ENCODE measurements at places on chromosomes 1 and 21.
A peak's percentile ranks its signal among the peaks of the same experiment; 100 is the strongest.

- no peak for DNase-seq
Measured at GRCh38 chr1:12293416-12293815, 63.6 kb downstream of the VPS13D start.

DNA sequence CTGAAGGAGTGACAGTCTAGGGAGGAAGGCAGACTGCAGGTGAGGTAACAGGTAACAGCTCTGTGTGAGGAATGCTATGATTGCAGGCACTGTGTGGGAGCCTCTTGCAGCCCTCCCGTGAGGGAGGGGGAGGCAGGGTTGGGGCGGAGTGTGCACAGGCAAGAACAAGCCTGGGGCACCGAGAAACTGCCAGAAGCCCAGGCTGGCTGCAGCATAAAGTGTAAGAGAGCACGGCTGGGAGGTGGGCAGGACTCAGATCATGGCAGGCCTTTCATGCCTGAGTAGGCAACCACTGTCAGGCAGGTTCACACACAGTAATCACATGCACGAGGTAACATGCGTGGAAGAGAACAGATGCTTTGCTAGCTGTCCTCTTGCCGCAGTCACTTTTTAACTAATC is 11.3 kb upstream of the RHEX start:
- DNase-seq: peak; percentile 63

GRCh38 chr1:226073184-226073950 is 10.9 kb downstream of the H3-3A start:
- no peak for DNase-seq

DNA sequence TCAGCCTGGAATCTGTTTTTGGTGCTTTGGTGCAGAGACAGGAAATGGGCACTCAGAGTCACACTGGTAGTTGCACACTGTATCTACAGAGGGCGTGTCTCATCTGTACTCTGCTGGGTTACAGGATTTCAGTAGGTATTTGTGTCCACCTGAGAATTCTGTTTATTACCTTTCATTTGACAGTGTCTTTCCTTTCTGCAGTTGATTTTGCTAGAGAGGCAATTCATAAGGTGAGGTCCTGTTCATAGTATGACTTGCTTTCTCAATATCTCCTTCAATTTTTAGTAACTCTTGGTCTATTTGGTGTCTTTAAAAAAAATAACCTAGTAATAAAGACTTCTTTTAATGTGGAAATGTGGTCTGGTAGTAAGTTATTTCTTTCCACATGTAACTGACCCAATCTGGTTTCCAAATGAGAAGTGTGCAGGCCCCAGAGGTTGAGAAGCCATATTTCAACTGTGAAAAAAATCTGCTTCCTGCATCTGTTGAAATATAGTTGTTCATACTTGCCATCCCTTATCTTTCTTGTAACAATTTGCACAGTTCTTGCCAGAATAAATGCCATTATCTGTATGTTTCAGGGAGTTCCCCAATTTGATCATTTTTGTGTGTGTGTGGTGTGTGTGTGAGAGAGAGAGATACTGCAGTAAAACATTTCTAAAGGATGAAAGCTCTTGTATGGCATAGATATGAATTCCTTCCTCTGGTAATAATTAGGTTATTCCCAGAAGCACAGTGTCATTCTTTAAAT is 78.4 kb upstream of the DNAJC6 start:
- no peak for DNase-seq

- no peak for DNase-seq
Measured at GRCh38 chr1:30906631-30907441, 1.7 kb downstream of the SDC3 start.

DNA sequence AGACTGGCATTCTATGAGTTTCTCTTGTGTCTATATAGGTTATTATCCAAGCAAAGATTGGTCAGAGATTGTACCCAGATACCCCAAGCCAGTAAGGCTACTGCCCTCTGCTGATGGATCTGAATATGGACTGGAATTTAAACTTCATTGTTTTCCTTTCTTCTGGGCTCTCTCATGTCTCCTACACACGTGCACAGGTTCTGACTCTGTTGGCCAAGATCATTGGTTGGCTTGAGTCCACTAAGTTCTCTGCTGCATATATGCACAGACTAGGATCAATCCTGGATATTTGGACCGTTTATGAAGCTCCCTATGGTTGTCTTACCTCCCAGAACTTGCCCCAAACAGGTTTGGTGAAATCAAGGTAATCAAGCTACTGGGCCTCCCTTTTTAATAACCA is 69.7 kb downstream of the CC2D1B start:
- no peak for DNase-seq

DNA sequence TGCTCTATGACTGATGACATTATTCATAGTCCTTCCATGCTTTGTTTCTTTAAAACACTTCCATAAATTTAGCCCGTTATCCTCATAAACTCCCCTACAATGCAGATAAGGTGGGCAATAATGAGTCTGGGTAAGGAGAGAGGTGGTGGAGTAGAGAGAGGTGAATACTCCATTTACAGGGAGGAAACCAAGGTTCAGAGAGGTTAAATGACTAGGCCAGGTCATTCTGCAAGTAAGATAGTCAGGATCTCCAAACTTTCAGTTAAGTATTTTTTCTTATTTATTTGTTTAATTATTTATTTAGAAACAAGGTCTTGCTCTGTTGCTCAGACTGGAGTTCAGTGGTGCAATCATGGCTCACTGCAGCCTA is 26.1 kb downstream of the PAFAH2 start:
- no peak for DNase-seq

DNA sequence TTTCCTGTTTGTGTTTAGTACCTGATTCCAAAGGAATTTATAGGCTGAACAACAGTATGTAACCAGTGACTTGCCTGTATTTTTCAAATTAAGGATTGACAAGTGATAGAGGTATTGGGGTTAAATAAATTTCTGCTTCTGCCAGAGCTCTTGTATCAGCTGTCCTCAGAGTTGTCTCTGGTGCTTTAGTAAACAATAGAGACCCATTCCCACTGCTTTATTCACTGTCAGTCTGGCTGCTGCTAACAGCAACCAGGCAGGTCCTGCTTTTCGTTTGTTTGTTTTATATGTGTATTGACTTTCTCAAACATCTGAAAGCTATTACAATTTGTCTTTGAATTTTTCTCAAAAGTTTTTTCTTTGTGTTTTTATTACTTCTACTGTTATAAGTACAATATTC is 76.1 kb downstream of the OLFM3 start:
- DNase-seq: no peak

- DNase-seq: peak; percentile 99
Measured at GRCh38 chr21:44454747-44455523, at the start of gene LRRC3. LRRC3 (plus strand) TSS chr21:44455510; CDS start chr21:44456645, 1,135 bp downstream.

GRCh38 chr1:159015440-159015909 is 5.8 kb downstream of the IFI16 start:
- no peak for DNase-seq

DNA sequence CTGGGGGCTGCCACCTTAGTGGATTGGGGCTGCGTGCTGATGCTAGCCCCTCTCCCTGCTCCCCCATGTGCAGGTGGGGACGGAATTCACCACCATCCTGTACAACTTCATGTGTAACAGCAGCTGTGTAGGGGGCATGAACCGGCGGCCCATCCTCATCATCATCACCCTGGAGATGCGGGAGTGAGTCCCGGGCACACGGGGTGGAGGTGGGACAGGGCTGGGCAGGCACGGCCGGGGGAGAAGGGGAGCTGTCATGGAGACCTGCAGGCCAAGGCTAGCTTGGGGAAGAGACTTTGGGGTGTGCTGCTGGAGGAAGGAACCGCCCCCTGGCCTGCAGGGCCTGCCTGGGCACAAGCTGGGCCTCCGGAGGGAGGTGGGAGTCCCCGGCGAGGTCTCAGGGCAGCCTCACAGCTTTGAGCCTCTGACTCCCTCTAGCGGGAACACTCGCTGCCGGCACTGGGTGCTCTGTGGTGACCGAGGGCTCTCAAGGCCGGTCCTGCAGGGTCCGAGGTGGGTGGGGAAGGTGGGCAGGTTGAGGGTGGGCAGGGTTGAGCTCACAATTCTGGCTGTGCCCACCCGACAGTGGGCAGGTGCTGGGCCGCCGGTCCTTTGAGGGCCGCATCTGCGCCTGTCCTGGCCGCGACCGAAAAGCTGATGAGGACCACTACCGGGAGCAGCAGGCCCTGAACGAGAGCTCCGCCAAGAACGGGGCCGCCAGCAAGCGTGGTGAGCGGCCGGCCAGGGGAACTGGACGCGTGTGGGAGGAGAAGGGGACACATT is 25.0 kb upstream of the CCDC27 start:
- DNase-seq: peak; percentile 80

DNA sequence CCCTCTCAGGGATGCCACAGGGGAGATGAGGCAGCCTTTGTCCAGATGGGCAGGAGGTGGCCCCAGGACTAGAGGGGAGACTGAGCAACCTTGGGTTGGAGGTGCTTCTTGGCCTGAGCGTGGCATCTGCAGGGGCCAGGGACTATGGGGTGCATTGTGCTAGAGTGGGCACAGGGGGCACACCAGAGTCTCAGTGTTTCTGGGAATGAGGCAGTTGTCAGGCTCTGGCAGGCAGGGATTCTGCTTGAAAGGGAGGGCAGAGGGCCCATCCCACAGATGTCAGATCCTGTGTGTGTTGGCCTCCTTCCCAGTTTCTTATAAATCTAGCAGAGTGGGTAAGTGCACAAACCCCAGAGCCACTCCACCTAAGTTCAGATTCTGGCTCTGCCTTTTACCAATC is 13.7 kb downstream of the LGR6 start:
- DNase-seq: no peak

DNA sequence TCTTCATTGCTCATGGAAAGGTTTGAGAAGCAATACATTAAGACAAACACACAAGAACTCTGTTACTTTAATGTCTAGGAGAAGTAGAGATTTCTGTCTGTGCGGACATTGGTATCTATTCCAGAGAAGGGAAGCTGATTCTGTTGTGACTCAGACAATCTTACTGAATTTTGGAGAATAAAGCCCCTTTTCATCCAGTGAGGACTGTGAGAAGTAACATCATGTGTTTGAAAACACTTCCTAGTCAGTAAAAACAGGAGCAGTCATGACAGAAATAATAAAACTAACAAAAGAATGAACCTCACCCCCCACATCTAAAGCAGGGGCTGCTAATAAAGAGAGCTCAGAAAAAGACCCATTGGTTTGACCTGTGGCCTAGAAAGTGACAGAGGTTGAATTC is 46.6 kb downstream of the NEK7 start:
- DNase-seq: no peak

DNA sequence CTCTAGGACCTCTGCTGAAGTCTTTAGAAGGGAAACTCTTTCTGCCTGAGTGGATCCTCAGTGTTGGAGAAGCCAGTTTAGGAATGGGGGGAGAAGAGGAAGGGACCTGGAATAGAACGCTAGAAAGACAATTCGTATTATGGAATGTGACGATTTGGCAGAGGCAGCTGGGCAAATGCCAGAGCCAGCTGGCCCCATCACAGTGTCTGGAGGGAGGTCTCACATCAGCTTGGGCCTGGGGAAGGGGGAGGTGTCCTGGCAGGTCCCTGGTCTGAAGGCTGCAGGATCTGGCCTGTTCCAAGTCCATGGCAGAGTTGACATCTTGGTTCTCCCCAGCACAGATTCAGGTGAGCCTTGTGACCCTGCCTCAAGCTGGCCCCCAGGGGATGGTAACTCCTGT is 11.3 kb downstream of the TMCC2 start:
- DNase-seq: no peak

GRCh38 chr1:101120868-101121267 is 95.3 kb upstream of the DPH5 start:
- DNase-seq: no peak

- DNase-seq: no peak
Measured at GRCh38 chr21:35406635-35407034, 357.5 kb upstream of the RUNX1 start.

- DNase-seq: no peak
Measured at GRCh38 chr21:25568246-25568645, 39.0 kb downstream of the MRPL39 start.

GRCh38 chr1:41428738-41429640 is 55.5 kb downstream of the EDN2 start:
- DNase-seq: no peak

DNA sequence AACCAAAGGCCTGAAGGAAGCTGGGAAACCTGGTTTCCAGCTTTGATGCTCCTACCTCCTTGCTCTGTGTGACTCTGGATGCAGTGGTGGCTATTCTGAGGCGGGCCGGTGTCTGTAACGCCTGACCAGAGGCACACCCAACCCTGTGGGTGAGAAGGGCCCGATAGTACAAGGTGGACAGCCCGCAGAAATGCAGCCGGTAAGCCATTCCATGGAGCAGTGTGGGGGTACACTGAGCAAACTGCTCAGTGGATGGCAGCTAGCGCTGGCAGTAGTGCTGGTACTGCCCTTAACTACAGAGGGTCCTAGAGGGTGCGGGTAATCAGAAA is 36.0 kb downstream of the AHDC1 start:
- no peak for DNase-seq

DNA sequence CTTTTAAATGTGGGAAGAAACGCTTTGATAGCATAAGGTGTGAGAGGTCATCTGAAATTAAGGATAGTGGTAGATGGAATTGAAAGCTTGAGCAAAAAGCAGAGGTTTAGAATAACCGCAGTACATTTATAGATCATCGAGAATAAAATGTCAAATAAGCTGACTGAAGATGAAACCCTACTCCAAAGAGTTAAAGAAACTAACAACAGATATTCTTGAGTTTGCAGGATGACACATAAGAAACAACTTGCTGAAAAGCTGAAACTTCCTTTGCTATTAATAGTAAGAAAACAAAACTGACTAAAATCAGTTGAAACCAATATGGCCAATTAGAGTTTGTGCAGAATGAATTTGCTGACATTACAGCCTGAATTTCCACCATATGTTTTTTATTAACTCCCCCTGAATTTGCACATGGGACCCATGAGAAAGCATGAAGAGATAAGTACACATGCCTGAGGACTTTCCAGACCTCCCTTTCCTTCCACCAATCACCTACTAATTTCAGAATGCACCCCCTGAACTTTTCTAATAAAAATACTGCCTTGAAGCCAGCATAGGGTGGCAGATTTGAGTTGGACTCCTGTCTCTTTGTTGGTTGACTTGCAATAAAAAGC is 1.7 kb upstream of the C1orf185 start:
- DNase-seq: no peak

GRCh38 chr1:240414237-240414636 is 197.7 kb downstream of the GREM2 start:
- no peak for DNase-seq

DNA sequence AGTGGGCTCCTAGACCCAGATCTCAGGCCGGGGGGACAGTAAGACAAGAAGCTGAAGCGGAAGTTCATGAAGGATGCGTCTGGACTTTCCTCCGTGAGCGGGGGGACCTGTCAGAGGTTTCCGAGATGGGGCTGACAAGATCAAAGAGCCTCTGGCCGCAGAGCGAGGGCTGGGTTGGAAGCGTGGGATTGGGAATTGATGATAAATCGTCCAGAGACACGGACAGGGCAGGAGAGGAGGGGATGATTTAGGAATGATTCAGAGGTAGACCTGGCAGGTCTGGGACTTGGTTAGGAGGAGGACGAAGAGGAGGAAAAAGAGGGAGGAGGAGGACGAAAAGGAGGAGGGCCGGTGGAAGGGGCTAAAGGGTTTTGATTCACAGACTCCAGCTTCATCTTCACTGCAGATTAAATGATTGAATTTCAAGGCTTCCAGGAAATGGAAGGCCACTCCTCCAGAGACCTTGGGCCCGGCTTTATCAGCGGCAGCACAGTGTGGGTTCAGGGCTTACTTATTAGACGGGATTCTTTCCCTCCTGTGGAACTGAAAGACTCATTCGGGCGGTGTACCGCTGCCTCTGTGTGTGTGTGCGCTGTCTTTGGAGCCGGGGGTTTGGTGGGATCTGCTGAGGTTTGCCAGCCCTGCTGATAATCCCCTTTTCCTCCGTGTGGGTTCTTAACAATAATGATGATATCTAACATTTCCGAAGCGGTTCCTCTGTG is 85.7 kb upstream of the SLC45A1 start:
- no peak for DNase-seq
